ENCODE measurements at places on chromosomes 7 and 10. TPM values are rescaled to one million over a fixed set of nuclear protein-coding genes. Genes with fewer than 3 reads are reported as not detected.

Gene CYP26A1
- polyA plus RNA-seq: not detected

Gene PPP1R9A
- not detected for polyA plus RNA-seq

Gene BEND7
- not detected for polyA plus RNA-seq

Gene CPN1
- not detected for polyA plus RNA-seq

Gene SOSTDC1
- polyA plus RNA-seq: not detected

Gene SRGN
- polyA plus RNA-seq: 402 TPM

Gene EN2
- polyA plus RNA-seq: not detected

Gene NACAD
- not detected for polyA plus RNA-seq

Gene PKD2L1
- not detected for polyA plus RNA-seq

Gene PPP1R17
- polyA plus RNA-seq: not detected

Gene GHRHR
- not detected for polyA plus RNA-seq

Gene SPDYE6
- 0.16 TPM for polyA plus RNA-seq

Gene KMT2C
- 9.1 TPM for polyA plus RNA-seq

Gene PLEKHS1
- not detected for polyA plus RNA-seq

Gene NPTX2
- polyA plus RNA-seq: not detected

Gene TAS2R5
- polyA plus RNA-seq: 0.30 TPM

DNA sequence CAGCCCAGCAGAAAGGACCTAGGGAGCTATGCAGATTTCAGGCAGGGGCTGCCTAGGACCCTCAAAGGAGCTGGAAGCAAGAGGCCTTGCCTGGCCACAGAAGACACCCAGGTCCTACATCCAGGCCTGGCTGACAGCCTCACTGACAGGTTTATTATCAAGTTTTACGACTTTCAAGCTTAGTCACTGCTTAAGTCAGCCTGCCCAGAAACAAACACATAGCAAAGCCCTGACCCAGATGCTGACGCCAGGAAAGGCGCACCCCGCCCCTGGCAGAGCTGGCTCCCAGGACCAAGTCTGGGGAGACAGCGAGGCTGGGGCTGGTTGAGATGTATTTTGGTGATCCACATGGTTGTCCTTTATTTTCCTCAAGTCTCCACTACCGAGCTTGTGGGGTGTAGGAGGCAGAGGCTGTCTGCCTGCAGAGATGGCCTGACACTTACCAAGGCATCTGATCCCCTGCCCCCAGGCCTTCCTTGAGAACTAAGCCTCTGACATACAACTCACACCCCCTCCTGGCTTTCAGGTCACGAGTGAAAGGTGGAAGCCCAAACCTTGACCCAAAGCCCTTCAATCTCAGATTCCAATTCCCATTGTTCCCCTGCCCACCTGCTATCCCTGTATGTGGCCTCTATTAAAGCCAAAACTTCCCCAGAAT lies 80.7 kb upstream of the EMX2 start:
- DNase-seq: no peak

DNA sequence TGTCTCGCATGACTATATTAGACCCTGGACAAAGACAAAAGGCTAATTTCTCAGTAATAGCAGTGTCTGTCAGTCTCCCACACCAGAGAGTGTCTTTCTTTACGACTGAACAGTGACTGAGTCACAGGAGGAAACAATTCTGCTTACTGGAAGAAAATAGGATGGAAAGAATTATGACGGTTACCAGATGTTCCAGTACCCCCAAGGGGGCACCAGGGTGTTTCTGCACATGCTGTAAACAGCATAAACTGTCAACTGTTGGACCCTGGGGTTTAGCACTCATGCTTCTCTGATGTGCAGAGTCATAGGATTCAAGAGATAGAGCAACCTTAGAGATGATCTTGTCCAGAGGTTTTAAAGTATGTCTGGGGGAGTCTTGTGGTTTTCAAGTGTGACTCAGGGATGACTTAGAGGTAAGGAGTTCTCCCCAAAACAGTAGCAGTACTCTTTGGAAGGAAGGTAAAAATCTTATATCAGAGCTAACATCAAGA lies 291.7 kb downstream of the THSD7A start:
- DNase-seq: no peak

DNA sequence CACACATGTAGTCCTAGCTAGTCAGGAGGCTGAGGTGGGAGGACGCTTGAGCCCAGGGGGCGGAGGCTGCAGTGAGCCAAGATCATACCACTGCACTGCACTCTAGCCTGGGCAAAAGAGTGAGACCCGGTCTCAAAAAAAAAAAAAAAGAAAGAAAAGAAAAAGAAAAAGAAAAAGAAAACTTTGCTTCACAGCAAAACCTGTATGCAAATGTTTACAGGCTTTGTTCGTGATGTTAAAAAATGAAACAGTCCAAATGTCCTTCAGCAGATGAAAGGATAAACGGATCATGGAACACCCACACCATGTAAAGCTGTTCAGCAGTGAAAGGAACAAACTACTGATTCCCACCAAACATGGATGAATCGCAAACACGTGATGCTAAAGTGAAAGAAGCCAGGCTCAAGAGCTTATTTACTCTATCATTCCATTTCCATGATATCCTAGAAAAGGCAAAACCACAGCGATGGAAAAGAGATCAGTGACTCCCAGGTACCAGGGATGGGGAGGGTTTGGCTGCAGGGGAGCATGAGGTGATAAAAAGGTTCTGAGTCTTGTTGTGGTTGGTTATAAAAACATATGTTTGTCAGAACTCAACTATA lies 15.1 kb downstream of the LRRC20 start:
- DNase-seq: no peak

DNA sequence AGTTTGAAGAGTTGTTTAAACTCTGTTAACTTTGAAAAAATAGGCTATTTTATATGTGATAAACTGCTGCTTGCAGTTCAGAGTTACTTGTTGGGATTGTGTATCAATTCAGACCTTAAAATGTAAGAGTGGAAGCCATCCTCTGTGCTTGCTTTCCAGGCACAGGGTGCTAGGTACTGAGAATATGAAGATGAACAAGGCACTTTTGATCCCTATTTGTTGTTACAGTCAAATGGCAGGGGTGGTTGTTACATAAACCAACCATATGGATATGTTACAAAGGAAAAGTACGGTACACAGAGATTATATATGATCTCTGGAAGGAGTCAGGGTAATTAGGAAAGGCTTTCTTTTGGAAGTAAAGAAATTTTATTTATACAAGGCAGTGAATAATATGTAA lies 63.8 kb downstream of the REEP3 start:
- DNase-seq: no peak

DNA sequence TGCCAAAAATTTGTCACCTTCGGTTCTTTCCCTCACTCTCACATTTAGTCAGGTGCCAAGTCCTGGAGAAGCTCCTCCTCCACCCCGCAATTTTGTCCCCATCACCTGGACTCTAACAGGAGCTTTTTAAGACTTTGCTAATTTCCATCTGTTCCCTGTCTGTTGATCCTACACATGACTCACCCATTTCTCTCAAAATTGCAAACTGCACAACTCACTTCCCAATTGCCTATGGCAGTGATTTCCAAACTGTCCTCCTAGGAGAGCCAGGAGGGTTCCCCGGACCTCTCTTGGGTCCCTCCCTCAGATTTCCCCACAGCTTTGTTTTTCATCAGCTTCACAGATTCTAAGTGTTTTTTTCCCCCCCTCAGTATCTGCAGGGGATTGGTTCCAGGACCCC lies 120.3 kb downstream of the WNT2 start:
- no peak for DNase-seq

GRCh38 chr7:92766461-92767003 lies 69.8 kb downstream of the CDK6 start:
- no peak for DNase-seq

GRCh38 chr10:127198307-127198706 lies 1.9 kb upstream of the INSYN2A start:
- no peak for DNase-seq

- no peak for DNase-seq
Measured at GRCh38 chr7:2330493-2330892, 16.3 kb upstream of the SNX8 start.

GRCh38 chr10:78718032-78718572 lies 350.7 kb upstream of the ZMIZ1 start:
- DNase-seq: no peak

GRCh38 chr7:74290981-74291441 lies 1.8 kb downstream of the CLIP2 start:
- no peak for DNase-seq

DNA sequence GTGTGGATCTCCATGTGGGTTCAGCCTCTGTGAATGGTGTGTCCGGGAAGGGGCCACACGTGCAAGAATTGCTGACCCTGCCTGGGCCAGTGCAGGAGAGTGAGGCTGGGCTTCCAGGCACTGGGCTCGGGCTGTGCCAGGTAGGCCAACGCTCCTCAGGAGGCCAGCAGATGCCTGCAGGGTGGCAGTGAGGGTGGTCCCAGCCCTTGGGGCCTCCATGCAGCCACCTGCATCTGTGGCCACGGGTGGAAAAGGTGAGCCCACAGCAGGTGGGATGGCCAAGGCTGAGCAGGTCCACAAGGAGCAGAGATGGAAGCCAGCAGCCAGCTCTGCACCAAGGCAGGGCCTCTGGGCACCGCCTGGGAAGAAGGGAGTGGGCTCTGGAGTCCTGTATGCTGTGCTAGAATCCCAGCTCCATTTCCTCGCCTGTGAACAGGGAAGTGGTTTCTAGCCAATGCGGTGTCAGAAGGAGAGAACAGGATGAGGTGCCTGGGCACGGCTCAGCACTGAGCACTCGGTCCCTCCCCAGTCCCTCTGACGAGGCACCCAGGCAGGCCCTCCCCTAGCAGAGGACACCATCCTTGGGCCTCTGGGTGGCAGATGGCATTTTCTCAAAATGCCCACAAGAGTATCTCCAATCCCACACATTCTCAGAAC lies 31.1 kb upstream of the RET start:
- no peak for DNase-seq

DNA sequence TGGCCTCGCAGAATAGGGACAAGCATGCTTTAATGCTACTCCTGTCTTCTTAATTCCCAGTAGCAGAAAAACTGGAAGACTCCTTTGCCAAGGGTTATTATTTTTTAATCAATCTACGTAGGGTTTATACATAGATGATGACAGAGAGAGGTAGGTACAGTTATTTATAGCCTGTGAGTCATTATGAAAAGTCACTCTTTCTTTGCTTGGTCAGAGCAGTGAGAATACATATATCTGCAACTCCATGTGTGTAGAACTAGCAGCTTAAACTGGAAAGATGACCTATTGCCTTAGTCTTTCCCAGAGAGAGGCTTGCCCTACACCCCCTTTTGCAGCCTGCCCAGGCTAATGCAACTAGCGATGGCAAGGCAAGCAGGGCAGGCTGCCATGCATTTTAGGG lies 1050.6 kb downstream of the NRG3 start:
- no peak for DNase-seq

GRCh38 chr7:28149291-28150101 lies 31.1 kb downstream of the JAZF1 start:
- no peak for DNase-seq

GRCh38 chr10:78301891-78302738 lies 268.5 kb downstream of the RPS24 start:
- peak; percentile 3 for DNase-seq

GRCh38 chr7:26794541-26794940 lies 69.8 kb downstream of the SKAP2 start:
- DNase-seq: no peak

- no peak for DNase-seq
Measured at GRCh38 chr10:58262766-58263165, 4.9 kb downstream of the IPMK start.

DNA sequence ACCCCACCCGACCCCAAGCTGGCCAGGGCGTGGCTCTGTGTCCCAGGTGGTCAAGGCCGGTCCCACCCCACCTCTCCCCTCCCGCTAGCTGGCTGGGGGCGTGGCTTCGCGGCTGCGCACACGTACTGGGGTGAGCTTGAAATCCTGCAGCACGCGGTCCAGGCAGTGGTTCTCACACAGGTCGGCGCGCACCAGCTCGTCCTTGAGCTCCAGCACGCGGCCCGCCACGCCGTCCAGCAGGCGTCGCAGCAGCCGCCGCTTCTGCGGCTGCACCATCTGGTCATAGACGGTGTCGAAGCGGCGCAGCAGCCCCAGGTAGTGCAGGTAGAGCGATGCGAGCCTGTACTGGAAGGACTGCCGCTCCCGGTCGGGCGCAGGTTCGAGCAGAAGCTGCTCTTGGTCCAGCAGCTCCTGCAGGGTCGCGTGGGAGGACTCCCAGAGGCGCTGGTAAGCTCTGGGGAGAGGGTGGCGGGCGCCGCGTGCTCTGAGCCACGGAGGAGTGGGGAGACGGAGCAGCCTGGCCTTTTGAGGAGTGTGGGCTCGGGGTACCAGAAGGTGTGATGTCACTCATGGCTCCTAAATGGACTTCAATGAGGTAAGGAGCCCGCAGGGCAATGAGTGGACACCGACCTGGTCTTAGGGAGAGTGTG lies 5.8 kb downstream of the H2BK1 start:
- DNase-seq: no peak

GRCh38 chr7:41750661-41751540 lies 48.0 kb upstream of the INHBA start:
- DNase-seq: no peak

- no peak for DNase-seq
Measured at GRCh38 chr7:71322201-71322600, 190.3 kb downstream of the GALNT17 start.

DNA sequence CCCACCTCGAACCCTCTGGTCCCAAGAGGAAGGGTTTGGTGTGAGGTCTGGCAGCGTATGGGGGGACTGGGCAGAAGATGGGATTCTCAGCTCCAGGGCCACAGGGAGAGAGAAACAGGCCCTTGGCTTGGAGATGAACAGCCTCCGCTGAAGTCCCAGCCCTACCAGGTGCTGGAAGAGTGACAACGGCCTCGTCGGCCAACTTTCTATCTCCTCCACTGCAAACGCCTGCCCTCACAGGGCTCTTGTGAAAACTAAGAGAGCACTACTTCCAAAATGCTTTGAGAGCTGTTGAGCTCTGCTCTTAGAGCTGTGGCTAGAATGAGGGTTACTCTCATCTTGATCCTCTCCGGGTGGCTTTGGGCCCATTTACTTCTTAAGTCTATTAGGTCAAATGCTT lies 63.5 kb downstream of the AFAP1L2 start:
- DNase-seq: no peak

DNA sequence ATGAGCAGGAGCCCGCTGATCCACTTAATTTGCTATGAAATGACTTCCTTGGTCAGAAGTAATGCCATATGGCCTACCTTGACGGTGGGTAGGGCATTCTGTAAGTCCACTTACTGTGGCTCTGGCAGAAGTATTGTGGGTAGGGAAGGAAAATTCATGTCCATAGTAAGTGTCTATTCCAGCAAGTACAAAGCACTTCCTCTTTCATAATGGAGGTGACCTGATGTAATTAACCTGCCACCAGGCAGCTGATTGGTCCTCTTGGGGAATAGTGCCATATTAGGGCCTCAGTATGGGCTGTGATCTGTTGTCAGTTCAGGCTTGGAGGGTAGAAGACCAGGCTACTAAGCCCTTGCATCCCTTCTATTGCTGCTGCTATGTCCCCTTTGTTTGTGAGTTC lies 103.9 kb downstream of the SLC37A3 start:
- DNase-seq: no peak

All from CD4-positive, CD25-positive, alpha-beta regulatory T cell (primary cell).